ENCODE measurements at places on chromosomes 3 and 15.

GRCh38 chr3:129233538-129233937 is 15.9 kb upstream of the COPG1 start:
- peak; percentile 76 for DNase-seq

DNA sequence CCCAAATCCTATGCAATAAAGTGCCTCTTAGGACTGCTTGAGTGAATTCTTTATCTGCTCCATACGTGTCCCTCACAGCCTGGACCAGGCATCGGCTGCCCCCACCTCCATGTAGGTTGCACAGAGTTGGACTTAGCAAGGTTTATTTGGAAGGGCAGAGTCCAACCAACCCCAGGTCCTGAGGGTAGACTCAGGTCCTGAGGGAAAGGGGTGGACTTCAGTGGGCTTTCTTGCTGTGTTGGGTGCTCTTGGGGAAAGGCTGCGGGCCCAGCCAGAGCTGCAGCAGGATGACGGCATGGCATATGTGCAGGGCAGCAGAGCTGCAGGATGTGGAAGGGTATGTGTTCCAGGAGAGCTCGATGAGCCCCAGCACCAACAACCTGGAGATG is 6.5 kb downstream of the ALG3 start:
- DNase-seq, result no peak

GRCh38 chr3:188567478-188568195 is 413.7 kb downstream of the LPP start:
- DNase-seq, result no peak

- DNase-seq, result no peak
Measured at GRCh38 chr15:34018021-34018645, 20.9 kb downstream of the AVEN start.

GRCh38 chr3:169505577-169506230 is 157.8 kb downstream of the MECOM start:
- DNase-seq, result no peak

DNA sequence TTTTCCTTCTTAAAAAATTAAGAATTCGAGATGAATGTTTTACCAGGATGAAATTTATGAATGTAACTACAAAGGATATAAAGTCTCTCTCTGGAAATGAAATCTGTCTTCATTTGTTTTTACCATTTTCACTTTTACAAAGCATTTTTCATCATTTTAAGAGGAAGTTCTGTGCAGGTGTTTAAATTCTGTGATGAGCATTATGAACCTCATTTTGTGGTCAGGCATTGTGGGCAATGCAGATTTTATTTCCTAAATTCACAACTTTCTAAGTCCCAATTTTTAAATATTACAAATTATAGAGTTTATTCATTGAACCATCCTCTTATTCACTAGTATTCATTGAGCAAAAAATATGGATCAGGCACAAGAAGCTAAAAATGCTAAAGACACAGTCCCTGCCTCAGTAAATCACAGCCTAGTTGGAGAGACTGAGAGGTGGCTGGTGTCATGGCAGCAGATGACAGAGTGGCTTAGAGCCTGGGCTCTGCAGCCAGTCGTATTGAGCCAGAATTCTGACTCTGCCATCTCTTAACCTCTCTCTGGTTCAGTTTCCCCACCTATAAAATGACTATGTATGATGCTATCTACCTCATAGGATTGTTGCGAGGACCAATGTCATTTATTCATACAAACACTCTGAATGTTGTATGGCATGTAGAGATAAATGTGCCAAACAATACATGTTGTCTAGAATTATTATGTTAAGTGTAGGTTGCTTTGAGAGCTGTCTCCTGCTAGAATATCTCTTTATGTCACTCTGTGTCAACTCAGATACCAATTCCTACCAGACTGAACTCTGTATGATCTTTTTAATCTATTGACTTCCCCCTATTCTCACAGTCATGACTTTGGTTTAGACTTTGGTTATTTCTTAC is 7.5 kb upstream of the TGFBR2 start:
- no peak for DNase-seq

DNA sequence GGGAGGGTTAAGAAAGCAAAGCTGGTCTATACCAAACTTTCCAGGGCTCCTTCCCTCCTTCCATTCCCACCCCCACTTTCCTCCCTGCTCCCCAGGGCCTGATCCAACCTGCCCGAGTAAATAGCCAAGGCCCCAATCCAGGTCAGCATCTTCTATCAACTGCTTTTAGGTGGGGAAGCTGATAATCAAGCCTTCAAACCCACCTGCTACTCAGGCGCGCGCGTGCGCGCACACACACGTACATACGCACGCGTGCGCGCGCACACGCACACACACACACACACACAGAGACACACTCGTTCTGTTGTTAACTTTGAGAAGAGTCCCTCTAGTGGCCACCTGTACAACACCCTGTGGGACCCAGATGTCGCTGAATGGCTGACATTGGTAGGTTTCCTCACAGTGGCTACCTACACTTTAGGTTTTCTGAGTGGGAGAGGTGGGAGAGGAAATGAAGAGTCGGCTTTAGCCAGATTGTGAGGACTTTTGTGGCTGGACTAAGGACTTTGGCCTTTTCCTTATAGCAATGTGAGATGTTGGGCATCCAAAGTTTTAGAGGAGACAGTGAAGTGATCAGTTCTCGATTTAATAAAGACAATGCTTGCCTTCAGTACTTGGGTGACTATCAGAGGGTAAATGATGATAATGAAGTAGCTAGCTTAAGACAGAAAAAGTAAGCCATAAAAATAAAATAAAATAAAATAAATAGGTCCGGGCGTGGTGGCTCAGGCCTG is 179.9 kb upstream of the C2CD4B start:
- peak; percentile 19 for DNase-seq

DNA sequence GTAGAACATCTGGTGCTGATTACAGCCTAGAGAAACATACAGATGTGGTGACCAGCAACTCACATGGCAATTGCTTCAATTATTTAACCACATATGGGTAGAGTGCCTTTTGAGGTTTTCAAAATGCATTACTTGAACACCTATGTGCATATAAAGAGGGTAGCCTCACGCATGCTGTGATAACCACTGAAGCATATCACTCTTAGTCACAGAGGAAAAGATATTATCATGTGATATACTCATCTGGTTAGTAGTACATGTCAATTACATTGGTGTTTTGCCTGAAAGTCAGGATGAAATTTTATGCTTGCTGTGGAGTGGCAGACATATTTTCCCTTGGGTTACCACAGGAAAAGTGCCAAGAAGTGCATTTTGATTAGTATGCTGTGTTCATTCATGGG is 459.3 kb upstream of the AGTR1 start:
- no peak for DNase-seq

DNA sequence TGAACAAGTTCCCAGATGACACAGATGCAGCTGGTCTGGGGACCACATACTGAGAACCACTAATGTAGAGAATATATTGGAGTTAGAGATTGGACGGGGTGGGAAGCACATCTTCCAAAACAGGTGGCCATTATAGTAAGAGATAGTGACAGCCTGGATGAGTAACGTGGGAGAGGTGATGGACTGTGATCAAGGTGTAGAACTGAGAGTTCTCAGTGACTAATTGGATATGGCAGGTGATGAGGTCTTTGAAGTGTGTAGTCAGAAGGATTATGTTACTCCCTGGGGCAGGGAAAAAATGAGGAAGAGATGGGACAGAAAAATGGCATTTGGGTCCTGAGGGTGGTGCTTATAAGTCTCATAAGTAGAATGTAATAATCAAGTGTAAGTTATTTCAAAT is 66.6 kb downstream of the KCNMB2 start:
- DNase-seq, result no peak

GRCh38 chr15:79169526-79170133 is 79.0 kb upstream of the RASGRF1 start:
- peak; percentile 15 for DNase-seq

GRCh38 chr3:110243081-110243480 is 828.5 kb upstream of the NECTIN3 start:
- no peak for DNase-seq

DNA sequence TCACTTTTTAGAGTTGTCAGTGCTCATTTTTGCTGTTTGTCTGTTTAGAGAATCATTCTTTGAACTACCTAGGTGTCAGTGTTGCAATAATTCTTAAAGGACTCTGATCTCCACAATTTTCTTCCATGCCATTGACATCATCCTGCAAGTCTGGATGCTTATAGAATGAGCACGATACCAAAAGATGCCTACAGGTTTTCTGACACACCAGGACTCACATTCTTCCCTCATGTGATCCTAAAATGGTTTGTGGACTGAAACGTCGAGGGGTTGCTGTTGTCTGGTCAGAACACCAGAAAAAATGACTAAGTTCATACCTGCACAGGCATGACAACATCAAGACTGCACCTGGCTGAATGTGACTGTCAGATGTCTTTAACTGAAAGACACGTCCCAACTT is 95.9 kb downstream of the SEMA5B start:
- no peak for DNase-seq
